ENCODE measurements at places on chromosomes 7 and 10. TPM values are rescaled to one million over a fixed set of nuclear protein-coding genes. Genes with fewer than 3 reads are reported as not detected.

The AMZ1 gene
- 2.2 TPM for total RNA-seq

- DNase-seq = no peak
Measured at GRCh38 chr10:69647819-69648218, 17.8 kb downstream of the FAM241B start.

- no peak for DNase-seq
Measured at GRCh38 chr10:17041626-17042520, 87.7 kb downstream of the CUBN start.

- DNase-seq = no peak
Measured at GRCh38 chr7:117841611-117842010, 31.6 kb downstream of the CTTNBP2 start.

DNA sequence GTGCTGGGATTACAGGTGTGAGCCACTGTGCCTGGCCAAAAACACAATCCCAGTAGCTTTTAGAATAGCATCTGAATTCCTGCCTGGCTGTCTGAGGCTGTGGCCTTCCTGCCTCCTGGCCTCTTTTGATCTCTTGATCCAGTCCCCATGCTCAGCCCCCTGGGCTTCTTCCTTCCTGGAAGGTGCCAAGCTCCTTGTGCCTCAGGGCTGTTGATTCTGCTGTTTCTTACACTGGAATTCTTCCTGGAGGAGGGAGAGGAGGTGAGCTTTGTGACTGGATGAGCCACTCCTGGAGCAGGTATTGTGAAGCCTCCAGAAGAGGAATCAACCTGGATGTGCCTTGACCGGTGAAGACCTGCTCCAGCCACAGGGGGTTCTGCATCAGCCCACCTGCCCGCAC is 17.3 kb upstream of the MKI67 start:
- DNase-seq = no peak

DNA sequence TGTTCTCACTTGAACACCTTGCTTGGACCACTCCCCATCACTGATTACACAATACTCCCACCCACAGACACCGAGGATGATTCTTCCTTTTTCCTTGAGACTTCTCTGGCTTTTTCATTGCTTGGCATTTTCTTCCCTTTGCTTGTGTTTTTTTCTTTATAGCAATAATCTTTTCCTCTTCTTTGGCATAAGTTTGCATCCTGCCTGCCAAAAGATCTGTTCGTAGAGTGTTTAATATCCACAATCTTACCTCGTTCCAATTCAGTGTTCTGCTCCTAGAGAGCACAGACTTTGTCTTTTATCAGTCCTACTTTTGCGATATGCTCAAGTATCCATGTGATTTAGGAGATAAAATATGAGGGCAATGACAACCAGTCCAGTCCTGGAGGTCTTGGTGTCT is 303.3 kb upstream of the CDC14C start:
- no peak for DNase-seq

GRCh38 chr10:44864637-44865288 is 46.4 kb upstream of the TMEM72 start:
- peak; percentile 85 for DNase-seq
